ENCODE measurements at places on chromosomes 6 and 20. TPM values are rescaled to one million over a fixed set of nuclear protein-coding genes. Genes with fewer than 3 reads are reported as not detected.
A peak's percentile ranks its signal among the peaks of the same experiment; 100 is the strongest.

RNGTT gene
- polyA plus RNA-seq: 13.1 TPM

CDKAL1 gene
- 16.4 TPM for polyA plus RNA-seq

ZBTB46 gene
- polyA plus RNA-seq: 13.0 TPM

PCNA gene
- polyA plus RNA-seq: 83.5 TPM

GSTA2 gene
- not detected for polyA plus RNA-seq

PNPLA1 gene
- polyA plus RNA-seq: 0.27 TPM

NR2E1 gene
- polyA plus RNA-seq: 0.06 TPM

C2 gene
- 14.7 TPM for polyA plus RNA-seq

BTNL2 gene
- 0.67 TPM for polyA plus RNA-seq

FAM184A gene
- polyA plus RNA-seq: 36.4 TPM

ZNF391 gene
- 9.3 TPM for polyA plus RNA-seq

SIRPB1 gene
- polyA plus RNA-seq: 2.9 TPM

PHACTR1 gene
- 48.2 TPM for polyA plus RNA-seq

STMND1 gene
- polyA plus RNA-seq: 0.33 TPM

DNA sequence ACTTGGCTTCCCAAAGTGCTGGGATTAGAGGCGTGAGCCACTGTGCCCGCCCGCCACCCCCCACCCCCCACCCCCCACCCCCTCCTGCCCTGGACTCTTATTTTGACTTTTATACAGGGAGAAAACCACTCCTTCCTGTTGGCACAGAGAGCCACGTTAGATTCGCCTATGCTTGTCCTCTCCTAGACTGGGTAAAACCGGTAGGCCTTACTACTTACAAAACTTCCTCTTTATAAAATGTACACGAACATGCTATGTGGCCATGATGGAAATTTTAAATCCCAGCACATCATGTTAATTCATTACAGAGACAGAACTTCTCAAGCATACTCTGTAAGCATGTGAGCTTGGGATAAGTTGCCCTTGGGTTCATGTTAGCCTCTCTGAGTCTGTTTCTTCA is 124.2 kb downstream of the SLC24A3 start:
- DNase-seq: no peak

DNA sequence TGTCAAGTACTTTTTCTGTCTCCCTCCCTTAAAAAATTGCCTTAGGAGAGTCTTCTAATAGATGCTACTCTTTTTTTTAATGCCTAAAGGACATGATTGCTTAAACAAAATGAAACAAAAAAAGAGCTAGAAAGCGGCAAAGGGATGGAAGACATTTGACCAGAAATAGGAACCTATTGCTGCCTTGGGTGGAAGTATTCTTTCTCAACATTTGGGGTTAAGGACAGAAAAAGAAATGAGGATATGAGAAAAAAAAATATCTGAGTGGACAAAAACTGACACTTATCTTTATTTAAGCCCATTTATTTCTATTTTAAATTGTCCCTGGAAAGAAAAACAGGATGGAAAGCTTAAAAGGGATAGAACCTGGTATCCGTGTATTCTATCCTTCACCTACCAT is 664.9 kb upstream of the CITED2 start:
- no peak for DNase-seq

GRCh38 chr6:110990840-110991576 is 9.2 kb downstream of the RPF2 start:
- DNase-seq: no peak

DNA sequence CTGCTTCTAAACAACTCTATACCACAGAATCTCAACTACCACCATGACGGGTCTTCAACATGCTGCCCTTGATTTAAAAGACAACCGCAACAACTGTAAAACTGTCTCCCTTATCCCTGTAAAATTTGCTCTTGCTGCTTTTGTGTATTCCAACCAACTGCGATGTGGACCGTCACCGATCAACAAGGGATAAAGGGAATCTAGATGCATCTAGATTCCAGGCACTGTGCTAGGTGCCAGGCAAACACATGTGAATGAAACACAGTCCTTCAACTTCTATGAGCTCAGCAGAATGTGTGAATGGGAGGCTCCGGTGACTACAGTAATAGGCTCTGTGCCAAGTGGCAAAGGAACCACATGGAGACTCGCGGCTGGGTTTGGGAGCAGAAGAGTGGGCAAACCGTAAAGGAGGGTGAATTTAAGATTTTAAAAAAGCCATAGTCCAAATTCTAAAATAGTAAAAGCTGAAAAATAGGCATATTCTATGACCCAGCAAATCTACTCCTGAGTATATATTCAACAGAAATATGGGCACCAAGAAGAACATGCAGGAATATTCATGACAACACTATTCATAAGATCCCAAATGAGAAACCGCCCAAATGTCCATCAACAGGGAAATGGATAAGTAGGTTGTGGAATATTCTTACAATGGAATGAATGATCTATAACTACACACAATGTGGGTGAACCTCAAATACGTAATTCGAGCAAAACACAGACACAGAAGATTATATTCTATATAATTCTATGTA is 3.7 kb upstream of the PRND start:
- DNase-seq: no peak

DNA sequence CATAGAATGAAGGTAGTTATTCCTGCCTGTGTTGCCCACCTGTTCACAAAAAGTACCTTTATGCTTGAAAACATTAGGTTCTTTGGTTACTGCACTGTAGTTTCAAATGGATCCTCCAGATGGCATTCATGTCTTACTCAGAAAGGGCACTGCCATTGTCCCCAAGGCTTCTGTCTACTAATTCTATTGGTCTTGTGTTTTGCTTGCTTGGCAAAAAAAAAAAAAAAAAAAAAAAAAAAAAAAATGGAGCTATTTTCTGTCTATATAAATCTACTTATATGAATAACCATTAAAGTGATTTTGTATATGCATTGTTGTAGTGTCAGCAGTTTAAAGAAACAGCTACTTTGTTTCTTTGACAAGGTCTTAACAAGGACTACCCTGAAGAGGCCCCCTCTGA is 12.7 kb upstream of the EFHC1 start:
- no peak for DNase-seq

GRCh38 chr20:47704746-47705496 is 80.4 kb downstream of the SULF2 start:
- no peak for DNase-seq

- DNase-seq: no peak
These were observed 6.0 kb downstream of the LHFPL5 start for GRCh38 chr6:35810971-35811698.

DNA sequence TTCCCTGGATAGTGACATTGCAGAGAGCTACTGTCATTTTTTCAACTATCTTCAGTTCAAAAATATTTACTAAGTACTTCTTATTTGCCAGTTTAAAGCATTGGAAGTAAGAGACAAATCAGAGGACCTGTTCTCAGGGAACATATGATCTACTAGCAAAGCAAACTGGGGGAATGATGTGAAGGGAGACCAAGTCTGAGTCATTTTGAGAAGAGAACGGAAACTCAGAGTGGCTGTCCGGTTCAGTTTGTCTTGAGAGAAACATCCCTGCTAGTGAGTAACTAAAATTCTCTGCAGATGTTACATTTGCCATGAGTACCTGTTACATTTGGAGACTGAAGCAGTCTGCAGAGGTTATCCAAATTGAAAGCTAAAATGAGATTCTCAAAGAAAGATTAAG is 118.3 kb downstream of the KCNQ5 start:
- no peak for DNase-seq

- DNase-seq: no peak
These were observed 123.2 kb upstream of the BMP5 start for GRCh38 chr6:55998576-55998975.

DNA sequence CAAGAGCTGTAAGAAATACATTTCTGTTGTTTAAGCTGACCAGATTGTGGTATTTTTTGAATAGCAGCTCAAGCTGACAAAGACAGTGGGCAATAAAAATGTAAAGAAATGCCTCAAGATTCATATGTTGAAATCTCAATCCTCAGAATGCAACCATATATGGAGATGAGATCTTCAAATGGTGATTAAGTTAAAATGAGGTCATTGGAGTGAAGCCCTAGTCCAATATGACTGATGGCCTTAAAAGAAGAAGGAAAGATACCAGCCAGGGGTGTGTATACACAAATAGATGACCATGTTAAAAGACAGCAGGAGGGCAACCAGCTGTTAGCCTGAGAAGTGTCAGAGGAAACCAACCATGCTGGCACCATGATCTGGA is 7.1 kb upstream of the DDO start:
- DNase-seq: no peak

DNA sequence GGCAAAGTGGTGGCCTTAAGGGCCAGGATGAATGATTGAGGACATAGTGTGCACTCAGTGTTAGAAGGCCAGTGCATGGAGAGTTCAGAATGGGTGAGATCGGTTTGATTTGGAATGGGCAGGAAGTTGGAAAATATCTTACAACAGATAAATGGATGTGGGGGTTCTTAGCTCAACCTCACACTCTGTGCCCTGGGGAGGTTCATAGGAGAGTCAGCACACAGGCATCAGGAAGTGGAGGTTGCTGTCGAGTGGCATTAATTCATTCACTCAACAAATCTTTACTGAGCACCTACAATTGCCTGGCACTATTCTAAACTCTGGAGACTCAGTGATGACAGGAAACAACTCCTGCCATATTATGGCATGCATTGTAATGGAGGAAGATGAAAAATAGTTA is 313.7 kb upstream of the SUPT3H start:
- DNase-seq: no peak

DNA sequence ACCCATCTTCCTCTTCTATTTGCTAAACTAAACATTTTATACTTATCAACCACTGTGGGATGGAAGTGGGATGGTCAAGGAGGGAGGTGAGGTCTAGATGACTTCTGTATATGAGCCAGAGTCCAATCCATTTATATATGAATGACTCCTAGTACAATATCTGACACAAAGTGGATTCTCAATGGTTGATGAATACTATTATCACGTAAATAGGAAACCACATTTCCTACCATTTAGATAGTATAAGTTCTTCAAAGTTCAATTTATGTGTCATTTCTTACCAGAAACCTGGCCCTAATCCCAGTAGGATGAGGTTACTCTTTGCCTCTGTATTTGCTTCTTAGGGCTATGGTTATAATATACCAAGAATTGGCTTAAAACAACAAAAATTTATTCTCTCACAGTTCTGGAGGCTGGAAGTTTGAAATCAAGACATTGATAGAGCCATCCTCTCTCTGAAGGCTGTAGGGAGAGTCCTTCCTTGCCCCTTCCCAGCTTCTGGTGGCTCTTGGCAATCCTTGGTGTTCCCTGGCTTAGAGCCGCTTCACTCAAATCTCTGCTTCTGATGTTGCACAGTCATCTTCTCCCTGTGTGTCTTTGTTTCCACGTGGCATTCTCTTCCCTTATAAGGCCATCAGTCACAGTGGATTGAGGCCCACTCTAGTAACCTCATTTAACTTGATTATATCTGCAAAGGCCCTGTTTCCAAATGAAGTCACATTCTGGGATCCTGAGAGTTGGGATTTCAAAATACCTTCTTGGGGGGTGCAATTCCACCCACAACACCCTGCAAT is 41.0 kb upstream of the RAB23 start:
- DNase-seq: no peak

DNA sequence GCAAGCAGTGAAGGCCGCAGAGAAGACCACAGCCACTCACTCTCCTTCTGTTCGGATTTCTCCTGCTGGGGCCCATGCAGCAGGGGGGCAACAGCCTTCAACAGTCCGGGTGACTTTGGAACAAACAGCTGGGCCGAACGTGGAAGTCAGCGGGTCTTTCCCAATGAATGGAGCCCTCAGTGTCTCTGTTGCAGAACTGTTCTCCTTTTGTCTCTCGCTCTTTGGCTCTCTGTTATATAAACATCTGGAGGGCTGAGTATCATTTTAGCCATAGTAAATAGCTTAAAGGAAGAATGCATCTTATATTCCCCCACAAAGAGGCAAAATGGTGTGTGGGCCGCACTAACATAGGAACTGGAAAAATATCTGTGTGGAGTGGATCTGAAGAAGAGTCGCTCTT is 136.7 kb upstream of the RALGAPA2 start:
- DNase-seq: peak; percentile 79

- no peak for DNase-seq
These were observed 54.0 kb upstream of the IPCEF1 start for GRCh38 chr6:154410619-154411072.

DNA sequence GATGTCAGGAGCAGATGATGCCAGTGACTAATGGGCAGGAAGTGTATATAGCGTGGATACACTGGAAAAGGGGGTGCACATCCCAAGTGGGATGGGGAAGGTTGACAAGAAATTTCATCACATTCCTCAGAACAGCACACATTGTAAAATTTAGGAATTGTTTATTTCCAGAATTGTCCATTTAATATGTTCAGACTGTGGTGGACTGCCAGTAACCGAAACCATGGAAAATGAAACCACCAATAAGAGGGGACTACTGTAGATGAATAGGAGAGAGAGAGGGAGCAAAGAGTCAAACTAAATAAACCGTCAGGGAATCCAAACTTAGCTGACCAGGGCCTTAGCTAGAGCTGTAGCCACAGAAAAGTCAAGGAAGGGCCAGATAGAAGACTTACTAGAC is 164.4 kb upstream of the PRDM1 start:
- no peak for DNase-seq

DNA sequence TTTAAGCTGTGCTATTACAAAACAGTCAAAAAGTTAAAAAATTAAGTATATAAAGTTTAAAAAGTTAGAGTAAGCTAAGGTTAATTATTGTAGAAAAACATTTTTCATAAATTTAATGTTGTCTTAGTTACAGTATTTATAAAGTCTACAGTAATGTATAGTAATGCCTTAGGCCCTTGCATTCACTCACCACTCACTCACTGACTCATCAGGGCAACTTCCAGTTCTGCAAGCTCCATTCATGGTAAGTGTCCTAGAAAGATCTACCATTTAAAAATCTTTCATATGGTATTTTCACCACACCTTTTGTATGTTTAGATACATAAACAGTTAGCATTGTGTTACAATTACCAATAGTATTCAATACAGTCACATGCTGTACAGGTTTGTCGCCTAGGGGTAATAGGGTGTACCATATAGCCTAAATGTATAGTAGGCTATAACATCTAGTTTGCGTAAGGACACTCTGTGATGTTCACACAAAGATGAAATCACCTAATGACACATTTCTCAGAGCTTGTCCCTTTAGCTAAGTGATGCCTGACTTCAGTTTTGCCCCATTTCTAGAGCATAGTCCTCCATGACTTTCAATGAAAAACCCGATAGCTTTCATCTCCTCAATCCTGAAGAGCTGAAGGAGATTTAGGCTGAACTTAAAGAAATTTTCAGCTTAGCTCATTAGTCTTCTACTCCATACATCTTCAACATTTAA is 14.9 kb upstream of the HLA-DRA start:
- no peak for DNase-seq
